T-cell (primary cell): ENCODE measurements at places on chromosomes 3 and 15. TPM values are rescaled to one million over a fixed set of nuclear protein-coding genes. Genes with fewer than 3 reads are reported as not detected.

GRCh38 chr15:90423801-90424319 lies 35.8 kb downstream of the IQGAP1 start:
- no peak for DNase-seq

Gene NAA80
- 45.7 TPM for total RNA-seq

DNA sequence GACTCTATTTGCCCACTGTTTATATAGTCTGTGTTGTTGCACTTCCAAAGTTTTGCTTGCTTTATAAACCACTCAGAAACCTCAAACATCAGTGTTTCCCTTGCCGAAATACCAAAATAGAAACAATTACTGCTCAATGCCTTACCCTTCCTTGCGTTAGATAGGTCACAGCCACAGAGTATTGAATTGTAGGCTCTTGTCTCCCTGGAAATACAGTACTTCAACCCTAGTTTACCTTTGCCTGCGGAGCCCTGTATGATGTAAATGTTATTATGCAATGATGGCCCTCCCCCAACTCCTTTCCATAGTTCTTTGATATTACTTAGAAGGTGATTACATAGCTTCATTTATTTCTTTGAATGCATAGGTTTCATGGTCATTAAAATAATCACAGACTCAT lies 44.2 kb downstream of the SOX2 start:
- DNase-seq, result no peak

Gene NXPE3
- 38.0 TPM for total RNA-seq

DNA sequence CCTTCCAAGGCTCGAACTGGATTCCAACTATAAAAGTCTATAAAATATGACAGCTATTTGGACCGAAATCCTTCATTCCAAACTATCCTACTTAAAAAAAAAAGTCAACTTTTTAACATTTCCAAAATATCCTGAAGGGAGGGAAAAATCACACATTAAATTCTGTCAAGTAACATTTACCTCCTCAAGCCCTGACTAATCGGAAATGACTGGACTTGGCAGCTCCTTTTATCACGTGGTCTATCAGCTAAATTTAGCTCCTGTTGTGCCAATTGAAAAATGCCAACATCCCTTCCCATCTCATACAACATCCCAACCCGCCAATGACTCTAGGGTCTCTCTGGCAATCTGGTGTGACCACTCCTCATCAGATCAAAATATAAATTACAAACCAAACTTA lies 297.9 kb downstream of the FHIT start:
- DNase-seq, result no peak

DNA sequence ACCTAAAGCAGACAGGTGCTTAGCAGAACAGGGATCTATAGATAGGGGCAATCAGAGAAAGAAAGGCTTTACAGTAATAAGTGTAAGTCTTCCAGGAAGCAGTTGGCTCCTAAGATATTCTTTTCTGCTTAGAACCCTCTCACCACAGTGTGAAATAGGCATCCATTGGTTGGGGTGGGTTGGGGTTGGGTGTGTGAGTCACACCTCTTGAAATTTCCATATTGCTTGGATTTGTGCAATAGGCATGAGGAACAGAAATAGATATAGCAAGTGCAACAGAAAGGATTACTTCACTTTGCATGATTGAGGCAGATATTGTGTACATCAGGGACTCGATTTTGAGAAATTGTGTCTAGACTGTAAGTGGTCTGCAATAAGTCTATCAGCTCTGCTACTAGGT lies 200.1 kb upstream of the GAP43 start:
- no peak for DNase-seq

Gene ROBO2
- total RNA-seq, result not detected

Gene IFT80
- 26.4 TPM for total RNA-seq

DNA sequence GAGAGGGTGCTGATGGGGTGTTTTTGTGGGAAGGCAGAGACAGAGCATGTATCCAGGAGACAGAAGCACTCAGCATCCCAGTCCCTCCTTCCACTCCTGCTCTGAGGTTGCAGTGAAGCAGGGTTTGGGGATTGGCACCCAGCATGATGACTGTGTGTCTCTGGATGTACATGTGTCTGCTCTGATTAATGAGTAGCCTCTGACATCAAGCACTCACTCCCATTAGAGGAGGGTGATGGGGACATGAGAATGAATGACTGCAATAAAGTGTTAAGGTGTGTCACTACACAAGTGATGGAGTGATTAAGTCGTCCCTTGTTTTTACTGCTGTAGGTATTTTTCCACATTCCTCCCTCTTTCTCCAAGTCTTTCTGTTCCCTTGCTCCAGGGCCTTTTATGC lies 9.6 kb upstream of the MYZAP start:
- no peak for DNase-seq

DNA sequence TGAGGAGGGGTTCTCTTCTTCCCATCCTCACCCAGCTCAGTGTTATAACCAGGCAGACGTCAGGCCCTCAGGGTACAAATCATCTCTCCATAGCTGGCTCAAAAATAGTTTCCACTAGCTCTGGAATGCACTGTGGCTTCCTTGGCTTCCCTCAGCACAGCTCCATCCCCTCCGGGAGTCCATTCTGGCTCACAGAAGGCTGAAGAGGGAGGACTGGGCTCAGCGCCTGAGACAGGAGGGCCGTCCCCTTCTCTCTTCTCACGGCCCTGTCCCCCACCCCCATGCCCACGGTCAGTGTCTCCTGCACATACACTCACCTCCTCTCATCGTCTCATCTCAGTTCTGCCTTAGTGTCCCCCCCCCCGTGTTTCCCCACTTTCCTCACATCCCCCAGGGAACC lies 50.1 kb downstream of the UMPS start:
- DNase-seq, result no peak

- no peak for DNase-seq
Observed at GRCh38 chr3:133038731-133039375, 662 bp downstream of the TMEM108 start.

DNA sequence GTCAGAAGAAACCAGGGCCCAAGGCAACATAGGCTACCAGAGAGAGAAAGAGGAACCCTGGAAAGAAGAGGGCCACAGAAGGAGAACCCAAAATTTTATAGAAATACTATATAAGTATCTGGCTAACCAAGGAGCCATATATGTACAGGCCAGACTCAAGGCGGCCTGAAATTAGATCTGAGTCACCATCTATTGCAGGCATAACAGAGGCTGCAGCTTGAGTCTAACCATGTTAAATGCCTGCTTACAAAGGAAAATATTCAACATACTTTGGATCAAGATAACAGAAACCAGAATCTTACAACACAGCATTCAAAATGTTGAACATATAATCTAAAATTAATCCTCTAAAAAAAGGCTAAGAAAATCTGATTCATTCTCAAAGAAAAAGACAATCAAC lies 23.1 kb downstream of the IGSF11 start:
- DNase-seq, result no peak

Gene SGO1
- total RNA-seq, result 1.1 TPM

DNA sequence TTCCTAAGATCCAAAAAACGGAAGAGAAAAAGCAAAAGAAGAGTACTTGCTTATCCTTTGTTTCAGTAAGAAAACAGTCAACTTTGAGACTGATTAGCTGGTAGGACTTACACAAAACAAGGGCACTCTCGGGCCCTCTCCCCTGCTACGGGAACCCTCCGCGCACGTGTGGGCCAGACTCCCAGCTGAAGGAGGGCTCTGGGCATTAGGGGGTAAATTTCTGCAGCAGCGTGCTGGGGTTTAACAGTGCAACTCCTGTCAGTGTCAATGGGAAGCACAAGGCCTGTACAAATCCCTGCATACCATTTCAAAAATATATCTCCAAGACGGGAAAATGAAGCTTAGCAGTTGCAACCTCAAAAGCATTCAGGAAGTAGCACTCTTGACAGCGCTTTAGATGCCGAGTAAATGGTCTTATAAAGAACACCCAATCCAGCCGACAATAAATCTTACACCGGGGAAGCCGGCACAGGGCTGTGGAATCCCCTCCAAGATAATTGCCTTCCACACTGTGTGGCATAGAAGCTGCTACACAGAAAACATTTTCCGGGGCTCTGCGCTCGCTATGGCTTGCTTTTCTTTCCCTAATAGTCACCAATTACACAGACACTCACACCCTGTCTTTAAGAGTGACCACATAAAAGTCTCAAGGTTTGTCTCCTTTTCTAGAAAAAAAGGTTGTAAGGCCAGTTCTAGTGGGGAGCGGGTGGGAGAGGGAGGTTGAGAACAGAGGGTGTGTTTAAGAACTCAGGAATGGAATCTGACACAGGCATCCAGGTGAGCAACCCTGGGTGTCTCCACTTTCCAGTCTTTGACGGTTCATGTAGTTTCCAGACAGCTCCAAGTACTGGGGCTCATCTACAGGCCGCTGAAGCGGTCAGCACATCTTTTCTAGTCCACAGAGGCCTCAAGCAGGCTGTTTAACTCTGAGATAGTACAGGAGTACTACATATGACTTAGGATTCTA lies 512.7 kb downstream of the FOXP1 start:
- no peak for DNase-seq

- DNase-seq, result no peak
Observed at GRCh38 chr3:14177580-14178246, 688 bp downstream of the XPC start.

- DNase-seq, result no peak
Observed at GRCh38 chr15:45050587-45050986, 27.6 kb downstream of the SORD start.

DNA sequence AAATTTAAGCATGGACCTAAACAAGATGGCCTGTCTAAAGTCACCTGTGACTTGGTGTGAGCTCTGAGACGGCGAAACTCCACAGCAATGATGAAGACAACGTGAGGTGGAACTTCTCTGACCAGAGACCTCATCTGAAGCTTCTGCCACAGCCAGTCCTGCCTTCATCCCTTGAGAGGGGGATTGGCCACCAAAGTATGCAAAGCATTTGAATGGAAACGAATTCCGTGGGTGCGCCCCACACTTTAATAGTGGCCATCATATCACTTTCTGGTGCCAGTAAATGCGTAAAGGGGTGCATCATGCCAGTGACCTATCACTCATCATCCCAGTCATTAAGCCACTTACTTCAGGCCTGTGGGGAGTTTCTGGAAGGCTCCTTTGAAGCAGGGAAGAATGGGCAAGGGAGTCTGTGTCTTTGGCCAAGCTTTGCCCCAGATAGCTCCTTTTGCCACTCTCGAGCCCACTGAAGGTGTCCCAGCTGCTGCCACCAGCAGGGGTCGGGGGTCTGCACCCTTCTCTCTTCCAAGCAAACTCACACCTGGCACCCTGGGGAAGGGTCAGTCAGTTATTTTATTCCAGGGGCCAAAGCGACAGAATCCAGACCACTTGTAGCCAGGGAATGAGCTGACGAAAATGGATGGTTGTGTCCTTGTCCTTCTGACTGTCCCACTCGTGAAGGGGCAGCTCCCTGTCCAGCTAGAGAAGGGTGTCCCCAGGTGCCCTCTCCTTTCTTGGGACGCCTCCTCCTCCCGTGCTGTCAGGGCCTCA lies 17.7 kb downstream of the MUC20 start:
- DNase-seq, result no peak

Gene NDN
- total RNA-seq, result 0.39 TPM

Gene ACAN
- not detected for total RNA-seq

DNA sequence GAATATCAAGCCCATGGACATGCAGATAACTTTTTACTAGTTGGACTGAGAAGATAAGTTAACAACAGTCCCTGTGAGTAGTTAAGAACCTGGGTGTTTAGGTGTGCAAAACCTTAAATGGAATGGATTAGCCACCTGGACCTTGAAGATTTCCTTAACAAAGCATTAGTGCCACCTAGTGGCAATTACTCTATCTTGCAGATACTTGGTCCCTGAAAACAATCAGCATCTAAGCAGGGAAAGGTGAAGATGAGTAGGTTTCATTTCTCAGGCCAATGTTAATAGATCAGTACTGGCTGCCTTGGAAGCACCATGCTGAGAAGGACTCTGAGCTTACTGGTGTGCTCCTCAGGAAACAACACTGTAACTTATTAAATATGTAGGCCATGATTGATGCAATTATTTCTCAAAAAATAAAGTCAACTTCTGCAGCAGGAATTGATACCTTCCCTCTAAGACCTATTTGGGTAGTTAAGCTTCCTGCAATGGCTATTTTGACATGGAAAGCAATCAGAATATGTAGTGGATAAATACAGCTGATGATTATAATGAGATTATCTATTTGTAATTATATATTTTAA lies 329.4 kb downstream of the TBC1D5 start:
- DNase-seq, result no peak

DNA sequence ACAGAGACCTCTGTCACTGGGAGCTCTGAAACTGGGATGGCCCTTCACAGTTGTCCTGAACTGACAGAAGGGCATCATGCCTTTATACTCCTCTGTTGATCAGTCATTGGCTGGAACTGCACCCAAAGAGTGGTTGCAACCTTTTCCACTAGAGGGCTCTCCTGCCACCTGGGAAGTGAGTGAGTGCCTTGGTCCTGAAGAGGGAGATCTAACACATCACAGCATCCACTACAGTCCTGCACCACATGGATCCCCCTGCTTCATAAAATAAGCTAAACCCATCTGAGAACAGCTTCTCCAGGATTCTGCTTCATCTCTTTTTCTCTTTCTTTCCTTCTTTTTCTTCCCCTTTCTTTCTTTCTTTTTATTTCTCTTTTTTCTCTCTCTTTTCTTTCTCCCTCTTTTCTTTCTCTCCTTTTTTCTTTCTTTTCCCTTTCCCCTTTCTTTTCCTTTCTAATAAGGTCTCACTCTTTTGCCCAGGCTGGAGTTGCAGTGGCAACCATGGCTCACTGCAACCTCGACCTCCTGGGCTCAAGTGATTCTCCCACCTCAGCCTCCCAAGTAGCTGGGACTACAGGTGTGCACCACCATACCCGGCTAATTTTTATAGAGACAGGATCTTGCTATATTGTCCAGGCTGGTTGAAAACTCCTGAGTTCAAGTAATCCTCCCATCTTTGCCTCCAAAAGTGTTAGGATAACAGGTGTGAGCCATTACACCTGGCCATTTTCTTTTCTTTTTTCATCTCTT lies 42.8 kb upstream of the RAF1 start:
- DNase-seq, result peak; percentile 34

DNA sequence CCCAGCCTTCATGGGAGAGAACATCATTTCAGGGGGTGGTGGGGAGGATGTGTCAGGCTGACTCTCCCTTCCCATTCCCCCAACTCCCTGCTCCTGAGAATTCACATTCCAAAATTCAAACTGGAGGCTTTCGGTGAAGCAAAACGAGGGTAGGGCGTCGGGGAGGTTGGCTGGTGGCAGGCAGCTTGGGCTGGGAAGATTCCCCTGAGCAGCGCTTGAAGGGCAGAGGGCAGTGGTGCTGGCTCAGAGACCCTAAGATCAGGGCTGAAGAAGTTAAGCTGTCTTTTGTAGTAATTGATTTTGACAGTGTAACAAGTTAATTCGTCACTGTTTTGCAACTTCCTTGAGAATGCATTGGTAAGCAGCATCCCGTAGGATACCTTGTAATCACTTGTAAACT lies 187.8 kb downstream of the RAB11A start:
- DNase-seq, result no peak
